ENCODE measurements at places on chromosomes 11 and 22. TPM values are rescaled to one million over a fixed set of nuclear protein-coding genes. Genes with fewer than 3 reads are reported as not detected.
A peak's percentile ranks its signal among the peaks of the same experiment; 100 is the strongest.

DNA sequence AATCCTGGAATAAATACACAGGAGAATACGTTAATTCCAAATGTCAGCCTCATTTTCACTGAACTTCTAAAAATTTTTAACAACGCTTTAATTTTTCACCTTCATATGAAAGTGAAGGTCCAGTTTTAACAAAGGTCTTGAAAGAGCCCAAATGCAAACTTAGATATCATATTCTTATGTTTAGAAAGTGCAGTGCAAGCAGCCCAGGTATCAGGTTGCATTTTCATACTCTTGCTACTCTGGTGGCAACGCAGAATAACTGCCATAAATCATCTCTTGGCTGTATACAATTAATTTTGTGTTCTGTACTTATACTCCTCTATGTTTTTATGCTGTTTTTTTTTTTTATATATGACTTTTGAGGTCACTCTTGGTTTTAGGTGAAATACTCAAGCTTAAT is 496.7 kb upstream of the ARHGAP42 start:
- DNase-seq, result no peak

The FAM168A gene
- polyA plus RNA-seq, result 16.1 TPM

- DNase-seq, result no peak
These were observed 33.1 kb downstream of the EIF3F start for GRCh38 chr11:8020244-8020597.

DNA sequence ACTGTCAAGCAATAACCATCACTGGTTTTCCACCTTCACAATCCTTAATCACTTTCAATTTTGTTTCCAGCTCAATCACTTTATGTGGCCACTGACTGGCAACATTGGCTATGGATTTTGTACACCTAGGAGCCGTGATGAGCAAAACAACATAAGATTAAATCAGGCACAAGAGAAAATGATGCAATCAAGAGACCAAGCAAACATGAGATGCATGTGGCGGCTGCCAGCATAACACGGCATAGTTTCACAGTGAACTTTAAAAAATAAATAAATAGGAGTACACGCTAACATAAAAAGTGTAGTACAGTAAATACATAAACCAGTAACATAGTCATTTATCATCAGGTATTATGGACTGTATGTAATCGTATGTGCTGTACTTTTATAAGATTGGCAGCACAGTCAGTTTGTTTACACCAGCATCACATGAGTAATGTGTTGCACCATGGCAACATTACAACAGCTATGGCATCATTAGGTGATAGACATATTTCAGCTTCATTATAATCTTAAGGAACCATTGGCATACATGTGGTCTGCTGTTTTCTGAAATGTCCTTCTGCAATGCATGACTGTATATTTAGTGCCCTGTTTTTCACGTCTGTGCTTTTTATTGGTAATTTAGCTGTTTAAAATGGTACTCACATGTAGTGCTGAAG is 83.3 kb upstream of the PRDM11 start:
- no peak for DNase-seq

The OR8D4 gene
- not detected for polyA plus RNA-seq

GRCh38 chr22:48707763-48708557 is 1119.7 kb downstream of the BRD1 start:
- no peak for DNase-seq

- DNase-seq, result no peak
These were observed 16.2 kb downstream of the RSPH14 start for GRCh38 chr22:23125512-23126103.

- no peak for DNase-seq
These were observed 736.5 kb downstream of the DLG2 start for GRCh38 chr11:84890676-84891075.

- no peak for DNase-seq
These were observed 7.5 kb downstream of the MALAT1 start for GRCh38 chr11:65506290-65506771.

GRCh38 chr11:78180751-78181150 is 7.7 kb downstream of the KCTD21 start:
- no peak for DNase-seq

DNA sequence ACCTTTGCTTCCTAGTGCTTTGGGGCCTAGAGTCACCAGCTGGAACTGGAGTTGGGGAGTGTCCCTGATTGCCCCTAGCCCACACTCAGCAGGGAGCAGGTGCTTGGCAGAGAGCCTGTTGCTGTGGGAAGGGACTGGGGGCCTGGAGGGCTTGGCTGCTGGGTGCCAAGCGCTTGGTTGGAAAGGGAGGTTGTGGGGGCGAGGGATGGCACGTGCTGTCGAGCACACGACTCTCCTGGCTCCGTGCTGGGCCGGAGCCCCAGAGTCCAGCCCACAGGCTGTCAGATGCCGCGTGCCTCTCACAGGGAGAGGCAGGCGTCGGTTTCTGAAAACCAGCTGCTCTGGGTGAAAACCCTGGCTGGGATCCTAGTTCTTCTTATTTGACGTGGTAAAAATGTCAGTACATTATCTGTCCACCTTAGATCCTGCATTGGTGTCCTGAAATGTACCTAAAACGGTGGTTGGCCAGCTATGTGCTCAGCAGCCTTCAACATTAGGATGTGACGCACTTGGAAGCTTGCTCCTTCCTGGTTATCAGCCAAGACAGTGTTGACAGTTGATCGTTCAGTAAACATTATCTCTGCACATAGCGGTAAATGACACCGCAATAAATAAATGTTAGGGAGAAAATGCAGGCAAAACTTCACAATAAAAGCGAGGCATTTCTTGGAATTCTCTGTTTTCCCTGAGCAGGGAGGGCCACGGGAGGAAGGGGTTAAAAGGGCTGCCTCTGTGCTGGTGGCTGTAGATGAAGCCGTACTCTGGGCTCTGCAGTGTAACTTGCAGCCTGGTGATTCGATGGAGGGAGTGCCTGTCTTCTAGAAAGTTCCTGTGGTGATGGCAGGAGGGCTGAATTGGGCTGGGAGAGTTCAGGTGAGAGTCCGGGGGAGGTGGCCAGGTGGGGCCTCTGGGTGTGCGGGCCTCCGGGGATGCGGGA is 29.2 kb downstream of the GRAMD4 start:
- DNase-seq, result no peak

The SLC1A2 gene
- not detected for polyA plus RNA-seq

The MIAT gene
- polyA plus RNA-seq, result 0.02 TPM

GRCh38 chr22:19631899-19632667 is 82.2 kb upstream of the SEPTIN5 start:
- DNase-seq, result no peak

The RAB3IL1 gene
- polyA plus RNA-seq, result 1.00 TPM

- DNase-seq, result no peak
These were observed 121.9 kb upstream of the MTMR2 start for GRCh38 chr11:96045622-96046456.

The SLC22A8 gene
- not detected for polyA plus RNA-seq

The GRIA4 gene
- polyA plus RNA-seq, result not detected

DNA sequence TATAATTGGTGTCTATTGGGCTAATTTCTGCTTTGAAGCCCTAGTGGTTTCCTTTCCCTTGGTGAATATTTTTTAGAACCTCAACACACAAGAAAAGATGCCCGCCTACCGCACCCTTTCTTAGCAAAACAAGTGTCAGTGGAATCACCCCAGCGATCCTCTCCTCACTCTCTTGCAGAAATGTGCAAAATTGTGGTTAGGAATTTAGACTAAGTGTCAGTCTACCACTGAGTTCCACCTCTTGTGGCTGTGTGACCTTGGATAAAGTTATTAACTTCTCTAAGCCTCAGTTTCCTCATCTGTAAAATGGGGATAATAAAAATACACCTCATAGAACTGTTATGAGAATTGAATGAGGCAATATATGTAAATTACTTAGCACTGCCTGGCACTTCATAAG is 5.3 kb upstream of the JAML start:
- DNase-seq, result no peak

The OR2AT4 gene
- polyA plus RNA-seq, result not detected

The DUSP8 gene
- polyA plus RNA-seq, result 0.33 TPM

The VSTM5 gene
- polyA plus RNA-seq, result 0.03 TPM

- no peak for DNase-seq
These were observed 13.1 kb downstream of the LARGE2 start for GRCh38 chr11:45935349-45936064.

DNA sequence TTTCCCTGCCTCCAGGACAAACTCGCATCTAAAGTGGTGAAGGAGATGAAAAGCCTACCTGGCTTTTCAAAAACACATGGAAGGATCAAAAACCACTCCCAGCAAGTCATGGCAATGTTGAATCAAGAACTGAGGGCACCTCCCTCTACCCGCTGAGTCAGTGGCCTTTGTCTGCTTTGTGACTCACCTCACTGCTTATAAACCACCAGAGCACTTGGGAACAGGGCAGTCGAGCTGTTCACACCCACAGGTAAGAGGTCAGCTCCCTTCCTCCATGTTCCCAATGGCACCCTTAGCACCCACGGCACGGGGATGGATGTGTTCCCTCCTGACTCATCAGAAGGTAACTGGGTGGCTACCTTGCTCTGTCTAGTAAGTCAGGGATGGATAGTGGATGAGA is 21.7 kb downstream of the TENM4 start:
- DNase-seq, result peak; percentile 99

The C11orf16 gene
- not detected for polyA plus RNA-seq

GRCh38 chr11:126115127-126115495 is 52.4 kb upstream of the CDON start:
- no peak for DNase-seq

The FXYD2 gene
- polyA plus RNA-seq, result 0.11 TPM

DNA sequence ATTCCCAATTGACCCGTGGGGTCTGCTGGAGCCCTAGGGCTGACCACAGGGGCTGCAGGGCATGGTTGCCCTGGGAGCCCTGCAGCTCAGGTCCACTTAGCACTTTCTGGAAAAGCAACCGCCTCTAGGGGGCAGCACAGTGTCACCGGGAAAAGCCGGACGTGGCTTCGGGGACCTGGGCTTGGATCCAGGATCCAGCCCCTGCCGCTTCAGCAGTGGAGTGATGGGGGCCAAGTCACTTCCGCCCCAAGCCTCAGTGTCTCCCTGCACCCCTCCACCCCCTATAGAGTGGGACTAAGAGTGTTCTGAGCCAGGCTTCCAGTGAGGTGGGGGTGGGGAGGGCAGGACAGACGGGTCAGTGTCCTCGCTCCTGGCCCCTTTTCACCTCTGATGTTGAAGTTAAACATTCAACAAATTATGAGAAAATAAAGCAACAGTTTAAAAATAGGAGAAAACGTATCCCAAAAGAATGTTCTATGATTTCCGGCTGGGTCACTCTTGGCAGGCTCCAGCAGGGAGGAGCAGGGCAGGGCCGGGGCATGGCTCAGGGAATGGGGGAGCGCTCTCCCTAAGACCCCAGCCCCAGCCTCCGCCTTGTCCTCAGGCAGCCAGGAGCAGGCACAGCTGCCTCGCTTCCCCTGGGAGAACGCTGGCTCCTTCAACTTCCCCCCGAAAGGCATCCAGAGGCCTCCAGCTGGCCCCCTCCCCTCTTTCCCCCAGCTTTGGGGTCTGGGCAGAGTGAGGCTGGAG is 96.5 kb upstream of the FGF3 start:
- DNase-seq, result peak; percentile 31

The HTR3B gene
- polyA plus RNA-seq, result not detected

The GUCY1A2 gene
- polyA plus RNA-seq, result not detected

The GALNT18 gene
- polyA plus RNA-seq, result 33.8 TPM

DNA sequence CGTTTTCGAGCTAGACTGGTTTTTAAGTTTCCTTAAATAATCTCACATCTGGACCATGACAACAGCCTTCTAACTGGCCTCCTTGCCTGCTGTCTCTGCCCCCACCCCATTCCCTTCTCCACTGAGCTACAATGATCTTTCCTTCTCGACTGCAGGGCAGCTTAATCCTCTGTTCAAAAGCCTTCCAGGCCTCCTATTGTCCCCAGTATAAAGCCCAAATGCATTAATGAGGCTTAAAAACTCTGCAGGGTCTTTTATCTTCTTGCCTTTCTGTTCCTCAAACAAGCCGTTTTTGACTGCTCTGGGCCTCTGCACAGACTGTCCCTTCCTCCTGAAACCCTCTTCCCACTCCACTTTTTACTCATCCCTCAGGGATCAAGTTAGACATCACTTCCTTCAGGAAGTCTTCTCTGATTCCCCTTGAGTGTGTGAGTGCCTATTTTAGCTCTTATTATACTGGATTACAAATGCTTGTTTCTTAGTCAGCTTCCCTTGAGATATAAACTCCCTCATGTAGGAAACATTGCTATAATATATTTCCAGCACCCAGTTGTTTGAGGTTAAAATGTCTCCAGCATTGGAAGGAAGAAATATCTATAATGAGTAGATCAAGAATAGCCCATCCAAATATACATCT is 23.6 kb upstream of the PAMR1 start:
- no peak for DNase-seq

- DNase-seq, result no peak
These were observed 25.5 kb downstream of the UVRAG start for GRCh38 chr11:75840522-75840921.

- no peak for DNase-seq
These were observed 851 bp downstream of the SPTBN2 start for GRCh38 chr11:66728038-66728692.

GRCh38 chr11:32448232-32448631 is 12.9 kb upstream of the WT1 start:
- no peak for DNase-seq

The TRIM77 gene
- not detected for polyA plus RNA-seq
